ENCODE measurements at places on chromosomes 16 and 17. TPM values are rescaled to one million over a fixed set of nuclear protein-coding genes. Genes with fewer than 3 reads are reported as not detected.

- DNase-seq: no peak
Observed at GRCh38 chr16:49697631-49698452, 158.1 kb downstream of the ZNF423 start.

DNA sequence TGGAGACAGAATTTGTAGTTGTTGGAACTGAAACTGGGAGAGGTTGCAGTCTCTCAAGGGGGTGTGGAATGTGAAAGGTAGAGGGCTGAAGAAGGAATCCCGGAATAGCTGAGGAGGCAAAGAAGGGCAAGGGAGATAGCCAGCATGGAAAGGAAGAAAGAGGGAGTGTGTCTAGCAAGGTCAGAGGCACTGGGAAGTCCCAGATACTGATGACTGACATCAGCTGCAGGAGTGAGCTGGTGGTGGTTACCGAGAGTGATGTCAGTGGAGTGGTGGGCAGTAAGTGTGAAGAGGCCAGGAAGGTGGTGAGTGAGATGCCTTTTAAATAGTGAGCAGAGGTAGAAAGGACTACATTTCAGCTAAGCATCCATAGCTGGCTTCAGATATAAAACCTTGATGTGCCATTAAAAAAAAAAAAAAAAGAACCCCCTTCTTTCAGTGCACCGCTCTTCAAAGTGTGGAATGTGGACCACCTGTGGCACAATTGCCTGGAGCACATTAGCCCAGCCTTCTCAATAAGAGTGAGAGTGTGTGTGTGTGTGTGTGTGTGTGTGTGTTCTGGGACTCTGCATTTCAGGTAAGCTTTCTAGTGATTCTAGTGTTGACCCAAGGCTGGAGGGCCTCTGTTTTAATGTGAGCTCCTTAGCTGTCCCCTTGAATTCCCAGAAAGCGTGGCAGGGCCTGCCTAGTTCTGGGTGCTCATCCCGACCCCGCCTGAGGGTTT, 8.5 kb downstream of the PRMT7 start:
- no peak for DNase-seq

The SLC52A1 gene
- polyA plus RNA-seq: 17.3 TPM

The PRSS8 gene
- 225 TPM for polyA plus RNA-seq

The WSCD1 gene
- 5.0 TPM for polyA plus RNA-seq

The CLEC18B gene
- 1.1 TPM for polyA plus RNA-seq
